ENCODE measurements at places on chromosomes 11 and 22. TPM values are rescaled to one million over a fixed set of nuclear protein-coding genes. Genes with fewer than 3 reads are reported as not detected.

The CSNK1E gene
- total RNA-seq, result 135 TPM

The TANGO2 gene
- total RNA-seq, result 15.2 TPM

The OR9Q1 gene
- not detected for total RNA-seq

The CCDC89 gene
- not detected for total RNA-seq
